NCI-H1930 (cell line): ENCODE measurements at places on chromosomes 12 and 14.

GRCh38 chr14:28742171-28742846, 24.3 kb upstream of the FOXG1 start:
- DNase-seq: no peak

GRCh38 chr12:128337431-128338170, 70.6 kb downstream of the TMEM132C start:
- DNase-seq: no peak

- no peak for DNase-seq
Observed at GRCh38 chr12:56122637-56123036, 4.6 kb downstream of the ZC3H10 start.

- no peak for DNase-seq
Observed at GRCh38 chr12:111457577-111457976, 51.9 kb downstream of the SH2B3 start.

GRCh38 chr12:47781479-47782371, 8.7 kb downstream of the SLC48A1 start:
- DNase-seq: no peak

GRCh38 chr14:50725761-50726160, 57.7 kb upstream of the SAV1 start:
- DNase-seq: no peak
